ENCODE measurements at places on chromosomes 7 and 10.

GRCh38 chr7:15489383-15489782, 72.4 kb downstream of the AGMO start:
- DNase-seq: no peak

DNA sequence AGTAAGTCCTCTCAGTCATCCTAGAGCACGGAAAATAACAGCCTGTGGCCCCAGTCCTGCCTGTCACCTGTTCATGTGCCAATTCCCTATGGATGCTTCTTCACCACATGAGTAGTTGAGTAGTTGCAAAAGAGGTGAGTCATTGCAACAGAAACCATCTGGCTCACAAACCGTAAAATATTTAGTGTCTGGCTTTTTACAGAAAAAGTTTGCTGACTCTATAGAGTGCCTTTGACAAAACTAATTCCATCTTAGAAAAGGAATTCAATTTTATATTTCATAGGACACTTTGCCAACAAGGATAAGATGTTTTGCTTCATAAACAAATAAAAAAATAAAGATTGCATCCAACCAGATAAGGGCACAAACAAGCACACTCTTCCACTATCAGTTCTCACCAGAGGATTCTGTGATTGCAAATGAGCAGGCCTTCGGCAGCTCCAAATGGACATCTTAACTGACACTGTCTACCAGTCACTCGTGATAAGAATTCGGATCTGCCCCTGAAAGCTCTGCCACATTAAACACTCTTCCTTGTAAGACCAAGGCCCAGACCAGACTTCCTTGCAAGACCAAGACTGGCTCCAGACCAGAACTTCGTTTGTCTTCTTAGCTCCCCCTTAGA, 242.7 kb upstream of the SEMA3C start:
- no peak for DNase-seq

DNA sequence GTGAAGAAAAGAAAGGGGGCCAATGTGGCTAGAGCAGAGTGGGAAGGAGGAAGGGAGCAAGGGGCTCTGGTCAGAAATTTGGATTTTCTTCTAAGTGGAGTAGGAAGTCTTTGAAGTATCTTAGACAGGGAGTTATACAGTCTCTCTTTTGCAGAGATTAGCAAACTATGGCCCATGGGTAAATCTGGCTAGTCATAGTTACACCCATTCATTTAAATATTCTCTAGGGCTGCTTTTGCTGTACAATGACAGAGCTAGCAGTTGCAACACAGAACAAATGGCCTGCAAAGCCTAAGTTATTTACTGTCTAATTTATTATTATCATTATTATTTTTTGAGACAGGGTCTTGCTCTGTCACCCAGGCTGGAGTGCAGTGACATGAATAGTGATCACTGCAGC, 10.5 kb upstream of the LAMB4 start:
- no peak for DNase-seq

DNA sequence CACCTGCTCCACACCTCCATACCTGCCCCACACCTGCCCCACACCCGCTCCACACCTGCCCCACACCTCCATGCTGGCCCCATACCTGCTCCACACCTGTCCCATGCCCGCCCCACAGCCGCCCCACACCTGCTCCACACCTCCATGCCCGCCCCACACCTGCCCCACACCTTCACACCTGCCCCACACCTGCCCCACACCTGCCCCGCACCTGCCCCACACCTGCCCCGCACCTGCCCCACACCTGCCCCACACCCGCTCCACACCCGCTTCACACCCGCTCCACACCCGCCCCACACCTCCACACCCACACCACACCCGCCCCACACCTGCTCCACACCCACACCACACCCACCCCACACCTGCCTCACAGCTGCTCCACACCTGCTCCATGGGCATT, 53.0 kb downstream of the PARP12 start:
- no peak for DNase-seq

- DNase-seq: no peak
Observed at GRCh38 chr7:80218723-80219122, 84.1 kb downstream of the GNAI1 start.

- no peak for DNase-seq
Observed at GRCh38 chr10:60375293-60376004, 14.2 kb downstream of the ANK3 start.

Data from CD4-positive, alpha-beta T cell treated with Interleukin-15 for 4 hours (primary cell).